ENCODE measurements at places on chromosomes 2 and 18. TPM values are rescaled to one million over a fixed set of nuclear protein-coding genes. Genes with fewer than 3 reads are reported as not detected.

DNA sequence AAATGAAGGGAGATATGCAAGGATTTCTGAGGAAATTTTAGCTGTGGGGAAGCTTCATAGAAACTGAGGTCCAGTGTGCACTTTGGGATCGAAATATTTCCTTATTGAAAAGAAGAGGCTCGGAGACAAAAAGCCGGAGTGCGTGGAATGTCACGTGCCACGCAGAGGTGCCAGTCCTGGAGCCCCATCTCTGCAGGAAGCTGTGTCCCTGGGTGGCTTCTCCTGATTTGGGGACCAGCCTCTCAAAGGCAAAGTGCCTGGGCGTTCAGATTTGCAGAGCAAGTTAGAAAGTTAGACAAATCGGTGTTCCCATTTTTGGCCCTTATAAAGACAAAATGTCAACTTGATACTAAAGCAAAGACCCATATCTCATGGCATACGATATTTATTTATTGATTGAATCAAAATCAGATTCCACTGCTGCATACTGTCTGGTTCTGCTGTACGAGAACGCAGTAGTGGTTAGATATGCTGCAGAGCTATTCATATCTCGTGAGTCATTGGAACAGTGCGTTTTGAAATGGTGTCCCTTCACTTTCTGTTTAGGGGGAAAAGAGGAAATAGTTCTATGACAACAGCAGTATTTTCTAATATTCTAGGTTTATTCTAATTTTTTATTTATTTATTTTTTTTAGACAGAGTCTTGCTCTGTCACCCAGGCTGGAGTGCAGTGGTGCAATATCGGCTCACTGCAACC is 9.1 kb upstream of the ATG16L1 start:
- peak; percentile 10 for DNase-seq

DNA sequence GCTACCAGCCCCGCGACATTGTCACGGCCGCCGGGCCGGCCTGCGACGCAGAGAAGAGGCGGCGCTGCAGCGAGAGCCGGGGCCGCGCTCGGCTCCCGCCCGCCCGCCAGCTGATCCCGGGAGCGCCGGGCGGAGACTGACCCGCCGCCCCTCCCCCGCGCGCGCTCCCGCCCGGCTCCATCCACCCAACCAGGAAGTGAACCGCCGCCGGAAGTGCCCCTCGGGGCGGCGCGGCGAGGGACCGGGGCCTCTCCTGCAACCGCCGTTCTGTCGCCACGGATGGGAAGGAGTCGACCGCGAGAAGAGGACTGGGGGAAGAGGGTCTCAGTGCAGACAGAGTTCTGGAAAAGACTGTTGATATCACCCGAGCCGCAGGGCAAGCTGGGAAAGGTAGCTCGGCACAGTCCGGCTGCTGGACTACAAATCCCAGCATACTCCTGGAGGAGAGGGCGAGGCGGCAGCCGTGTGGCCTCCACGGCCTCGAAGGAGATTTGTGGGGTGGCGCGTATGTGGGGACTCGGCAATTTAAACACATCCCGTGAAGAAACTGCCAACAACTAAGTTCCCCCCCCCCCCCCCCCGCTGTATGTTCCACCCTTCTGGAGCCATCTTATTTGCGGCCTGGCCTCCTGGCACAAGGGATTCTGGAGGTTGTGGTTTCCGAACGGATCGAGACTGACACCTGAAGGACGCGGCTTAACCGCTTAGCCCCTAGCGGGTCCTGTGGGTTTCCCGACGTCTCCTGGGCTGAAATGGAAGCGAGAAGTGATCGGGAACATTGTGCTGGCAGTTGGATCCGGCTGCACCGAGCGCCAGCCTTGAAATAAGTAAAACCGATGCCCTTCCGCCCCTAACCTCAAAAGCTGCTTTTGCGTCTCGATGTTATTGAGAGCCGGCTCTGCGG is at the start of gene AAK1:
Gene AAK1, minus strand, starts transcription at position 138 of the 904 bp plus-strand sequence. CDS start 699 bp downstream, outside the sequence.
- DNase-seq = peak; percentile 86

DNA sequence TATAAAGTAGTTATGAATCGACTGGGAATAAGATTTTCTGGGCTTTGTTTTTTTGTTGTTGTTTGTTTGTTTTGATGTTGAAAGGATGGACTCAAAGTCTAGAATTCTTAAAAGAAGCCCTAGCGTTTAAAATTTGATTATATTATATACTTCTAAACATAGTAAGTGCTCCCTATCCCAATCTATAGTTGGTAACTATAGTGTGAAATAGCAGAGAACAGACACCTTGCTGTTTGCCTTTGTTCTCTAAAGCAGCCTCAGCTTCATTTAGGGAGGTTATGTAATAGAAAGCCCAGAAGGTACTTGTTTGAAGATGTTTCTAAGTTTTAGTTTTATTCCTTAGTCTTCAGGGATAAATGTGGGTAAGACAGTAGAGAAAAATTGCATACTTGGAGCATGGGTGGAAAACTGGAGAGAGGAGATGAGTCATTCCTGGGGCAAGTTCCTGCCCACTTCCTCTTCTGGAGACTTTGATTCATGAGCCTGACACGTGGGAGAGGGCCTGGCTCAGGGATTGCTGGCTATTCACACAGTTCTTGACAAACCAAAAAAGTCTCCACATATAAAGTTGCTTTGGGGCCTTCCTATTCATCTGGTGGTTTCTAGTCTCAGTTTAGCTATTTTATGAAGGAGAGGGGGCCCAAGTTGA is 131.9 kb downstream of the MYO1B start:
- DNase-seq = peak; percentile 87

GRCh38 chr2:86791573-86791972 is 860 bp upstream of the CD8A start:
- no peak for DNase-seq

DNA sequence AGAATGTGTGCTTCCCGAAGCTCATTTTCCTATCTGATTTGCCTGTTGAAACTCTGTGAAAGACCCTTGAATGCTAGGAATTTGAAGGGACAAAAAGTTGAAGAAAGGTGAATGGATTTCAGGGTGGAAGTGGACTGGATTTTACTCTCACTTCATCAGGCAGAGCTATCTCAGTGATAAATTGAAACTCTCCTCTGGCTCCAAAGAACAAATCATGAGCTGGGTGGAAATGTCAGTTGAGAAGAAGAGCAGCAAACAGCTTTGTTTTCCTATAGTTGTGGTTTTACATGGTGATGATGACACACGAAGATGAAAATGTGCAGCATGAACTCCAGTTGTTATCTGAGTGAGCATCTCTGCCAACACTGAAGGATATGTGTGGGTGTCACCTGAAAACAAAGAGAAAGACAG is 34.4 kb downstream of the CD28 start:
- DNase-seq = no peak

- no peak for DNase-seq
Observed at GRCh38 chr2:67666386-67667053, 269.4 kb downstream of the ETAA1 start.

GRCh38 chr2:102268510-102269199 is 42.7 kb upstream of the IL1RL1 start:
- no peak for DNase-seq

GRCh38 chr2:188293601-188294351 is 2.1 kb downstream of the GULP1 start:
- peak; percentile 86 for DNase-seq

GRCh38 chr2:65326276-65326675 is 98.6 kb downstream of the ACTR2 start:
- DNase-seq = no peak

- DNase-seq = peak; percentile 74
Observed at GRCh38 chr2:201440182-201440581, 11.1 kb downstream of the TRAK2 start.

- DNase-seq = no peak
Observed at GRCh38 chr18:40387130-40387787, 1567.8 kb upstream of the PIK3C3 start.

GRCh38 chr2:142286618-142287017 is 155.8 kb upstream of the LRP1B start:
- DNase-seq = peak; percentile 61

COLEC11 gene
- total RNA-seq = 0.44 TPM

ASXL3 gene
- total RNA-seq = not detected

CPS1 gene
- 17.9 TPM for total RNA-seq

SLC4A1AP gene
- 29.1 TPM for total RNA-seq

SP140 gene
- 1.7 TPM for total RNA-seq

TUBA3E gene
- not detected for total RNA-seq

All from PC-3 (cell line).